Activated T-cell treated with anti-CD3 and anti-CD28 coated beads for 48 hours (primary cell): ENCODE measurements at places on chromosomes 1 and 21.

- no peak for DNase-seq
Measured at GRCh38 chr21:18350216-18350615, 53.4 kb downstream of the TMPRSS15 start.

DNA sequence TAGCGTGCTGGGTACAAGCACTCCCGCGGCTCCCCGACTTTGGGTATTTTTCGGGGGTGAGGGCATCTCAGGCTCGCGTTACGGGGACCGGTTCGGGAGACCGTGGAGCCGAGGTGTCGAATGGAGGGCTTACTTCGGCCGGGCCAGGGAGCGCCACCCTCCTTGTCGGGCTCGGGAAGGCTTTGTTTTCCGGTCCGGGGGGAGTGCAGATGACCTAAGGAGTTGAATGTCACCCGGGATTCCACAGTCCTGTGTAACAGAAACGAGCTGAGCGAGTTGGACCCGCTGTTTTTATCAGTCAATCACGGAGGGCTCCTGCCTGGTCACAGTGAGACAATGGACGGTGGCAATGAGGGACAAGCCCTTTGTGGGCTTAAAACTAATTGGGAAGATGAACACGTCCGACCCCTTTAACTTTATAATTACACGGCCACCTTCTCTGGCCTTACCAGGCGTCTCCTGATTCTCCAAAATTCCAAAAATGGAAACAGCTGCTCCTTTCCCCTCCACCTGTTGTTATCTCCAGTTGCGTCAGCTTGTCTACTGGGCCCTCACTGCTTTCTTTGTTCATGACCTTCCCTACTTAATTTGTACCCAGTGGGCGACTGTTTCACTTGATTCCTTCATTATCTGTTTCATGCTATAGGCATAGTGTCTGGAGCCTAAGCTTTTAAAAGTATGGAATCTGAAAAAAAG is 929 bp upstream of the TRIM45 start:
- DNase-seq = no peak

- no peak for DNase-seq
Measured at GRCh38 chr21:45463871-45464270, 58.9 kb downstream of the COL18A1 start.

DNA sequence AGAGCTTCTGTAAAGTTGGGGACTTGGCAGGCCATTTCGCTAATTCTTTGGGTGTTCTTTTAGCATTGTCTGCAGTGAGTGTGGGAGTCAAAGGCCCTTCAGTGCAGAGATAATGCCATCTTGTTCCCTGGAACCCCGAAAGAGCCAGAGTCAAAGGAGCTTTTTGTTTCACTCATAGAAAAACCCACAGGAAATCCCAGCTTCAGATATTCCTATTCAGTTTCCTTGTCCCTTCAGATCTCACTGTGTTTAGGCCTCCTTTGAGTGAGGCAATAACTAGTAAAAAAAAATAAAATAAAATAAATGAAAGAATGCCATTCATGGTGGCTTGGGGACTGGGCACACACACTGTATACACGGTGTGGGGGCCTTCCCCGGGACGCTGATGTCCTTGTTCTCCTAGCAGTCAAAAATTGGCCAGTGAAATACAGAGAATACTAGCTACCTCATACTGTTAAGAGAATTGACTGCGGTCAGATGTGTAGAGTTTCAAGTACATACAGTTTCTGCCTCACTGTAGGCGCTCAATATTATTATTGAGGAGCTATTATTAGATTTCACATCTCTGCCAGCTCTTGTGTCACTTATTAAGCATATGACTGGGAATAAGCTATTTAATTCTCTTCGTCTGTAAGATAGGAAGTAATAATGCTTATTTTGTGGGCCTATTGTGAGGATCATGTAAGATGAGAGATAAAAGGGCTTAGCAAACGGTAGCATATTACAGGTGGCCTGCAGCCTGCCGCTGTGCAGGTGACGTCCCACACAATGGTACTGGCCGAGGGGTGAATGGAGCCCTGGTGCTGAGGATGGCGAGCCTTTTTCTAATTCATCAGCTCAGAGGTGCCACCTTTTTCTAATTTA is 16.7 kb downstream of the DISC1 start:
- no peak for DNase-seq

- no peak for DNase-seq
Measured at GRCh38 chr21:45704311-45705108, 61.0 kb downstream of the PCBP3 start.

- no peak for DNase-seq
Measured at GRCh38 chr1:157096881-157097280, 2.7 kb downstream of the ETV3L start.

DNA sequence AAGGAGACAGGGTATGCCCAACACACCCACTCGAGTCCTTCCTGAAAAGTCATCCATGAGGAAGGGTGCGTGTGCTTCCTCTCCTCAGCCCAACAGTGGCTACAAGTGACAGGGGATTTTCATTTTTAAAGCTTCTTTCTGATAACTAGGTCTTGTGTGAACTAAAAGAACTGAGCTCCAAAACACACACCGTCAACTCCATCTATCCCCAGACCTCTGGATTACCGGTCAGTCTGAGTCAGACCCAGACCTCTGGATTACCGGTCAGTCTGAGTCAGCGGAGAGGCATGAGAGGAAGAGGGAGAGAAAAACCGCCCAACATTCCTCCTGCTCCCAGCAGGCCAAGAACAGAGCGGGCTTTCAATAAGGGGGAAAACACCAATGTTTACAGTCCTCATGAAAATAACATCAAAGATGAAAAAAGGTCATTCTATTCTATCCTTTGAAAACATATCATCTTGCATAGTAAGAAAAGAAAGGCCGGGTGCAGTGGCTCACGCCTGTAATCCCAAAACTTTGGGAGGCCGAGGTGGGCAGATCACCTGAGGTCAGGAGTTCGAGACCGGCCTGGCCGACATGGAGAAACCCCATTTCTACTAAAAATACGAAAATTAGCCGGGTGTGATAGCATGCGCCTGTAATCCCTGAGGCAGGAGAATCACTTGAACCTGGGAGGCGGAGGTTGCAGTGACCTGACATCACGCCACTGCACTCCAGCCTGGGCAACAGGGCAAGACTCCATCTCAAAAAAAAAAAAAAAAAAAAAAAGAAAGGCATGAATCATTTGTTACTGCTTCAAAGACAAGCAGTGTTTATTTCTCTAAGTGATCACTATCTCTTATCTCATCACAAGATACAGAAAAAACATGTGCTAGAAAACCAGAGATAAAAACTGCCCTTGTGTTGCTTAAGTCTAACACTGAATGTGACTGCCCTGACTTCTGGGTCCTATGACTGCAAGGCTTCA is 3.4 kb downstream of the PTTG1IP start:
- no peak for DNase-seq

DNA sequence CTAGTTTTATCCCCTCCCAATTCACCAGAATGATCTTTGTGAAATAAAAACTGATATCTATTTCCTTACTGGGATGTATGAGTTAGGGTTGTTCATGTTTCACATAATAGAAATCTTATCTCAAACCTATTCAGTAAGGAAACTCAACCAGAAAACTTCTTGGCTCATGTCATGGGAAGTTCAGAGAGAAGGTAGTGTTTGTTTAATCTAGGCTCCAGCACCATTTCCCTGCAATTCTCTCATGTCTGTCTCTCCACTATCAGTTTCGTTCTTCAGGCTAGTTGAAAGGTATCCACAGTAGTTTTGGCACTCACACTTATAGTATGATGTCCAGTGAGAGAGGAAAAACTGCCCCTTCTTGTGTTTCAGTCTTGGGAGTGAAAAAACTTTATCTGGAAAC is 34.6 kb upstream of the UHMK1 start:
- DNase-seq = no peak

GRCh38 chr1:67713057-67713846 is 28.3 kb downstream of the GADD45A start:
- no peak for DNase-seq

- DNase-seq = no peak
Measured at GRCh38 chr1:214569357-214570004, 18.1 kb upstream of the PTPN14 start.

- DNase-seq = no peak
Measured at GRCh38 chr1:234605399-234605982, 4.5 kb downstream of the IRF2BP2 start.

- DNase-seq = no peak
Measured at GRCh38 chr1:65572701-65573421, 152.4 kb downstream of the LEPR start.

- peak; percentile 2 for DNase-seq
Measured at GRCh38 chr1:96596226-96596922, 125.2 kb upstream of the PTBP2 start.

DNA sequence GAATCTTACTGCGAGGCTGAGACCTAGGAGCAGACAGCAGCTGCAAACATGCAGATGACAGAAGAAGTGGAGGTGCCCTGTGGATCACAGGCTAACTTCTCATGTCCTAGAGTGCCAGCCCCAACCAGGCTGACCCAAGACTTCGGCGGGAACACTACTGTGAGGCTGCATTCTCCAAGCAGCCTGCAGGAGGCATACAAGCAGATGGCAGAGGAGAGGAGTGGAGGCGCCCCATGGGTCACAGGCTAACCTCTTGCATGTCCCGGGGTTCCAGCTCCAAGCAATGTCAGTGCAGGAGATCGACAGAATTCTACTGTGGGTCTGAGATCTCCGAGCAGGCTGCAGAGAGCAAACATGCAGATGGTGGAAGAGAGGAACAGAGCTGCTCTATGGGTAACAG is 98.1 kb upstream of the ZNF678 start:
- no peak for DNase-seq
